ENCODE measurements at places on chromosomes 5 and 9.

DNA sequence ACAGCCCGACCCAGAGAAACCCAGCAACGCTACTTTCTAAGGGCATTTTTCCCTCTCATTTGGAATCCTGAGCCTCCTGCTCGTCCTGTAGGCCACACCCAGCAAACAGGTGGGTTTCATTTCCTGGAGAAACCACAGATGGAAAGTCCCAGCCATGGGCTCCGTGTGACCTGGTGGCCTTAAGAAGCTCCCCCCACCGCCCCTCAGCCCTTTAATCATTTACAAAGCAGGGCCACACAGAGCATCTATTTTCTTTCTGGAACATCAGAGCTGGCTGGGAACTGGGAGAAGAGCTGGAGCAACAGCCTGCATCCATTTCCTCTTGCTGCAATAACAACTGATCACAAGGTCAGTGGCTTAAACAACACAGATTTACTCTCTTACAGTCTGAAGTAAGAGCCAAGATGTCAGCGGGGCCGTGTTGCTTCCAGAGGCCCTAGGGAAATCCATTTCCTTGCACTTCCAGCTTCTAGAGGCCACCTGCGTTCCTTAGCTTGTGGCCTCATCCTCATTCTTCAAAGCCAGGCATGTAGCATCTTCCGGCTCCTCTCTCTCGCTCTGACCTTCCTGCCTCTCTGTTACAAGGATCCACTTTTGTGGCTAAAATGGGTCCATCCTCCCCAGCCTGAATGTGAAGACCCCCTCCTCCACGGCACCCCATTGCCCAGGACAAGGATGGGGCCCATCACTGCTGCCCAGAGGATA lies 40.5 kb downstream of the C9orf50 start:
- DNase-seq = no peak
- no peak overlapping the region for H3K27ac ChIP-seq
- H3K4me1 ChIP-seq = peaks cover 11% of the 10 kb centered on the region
- no peaks in the 10 kb centered on the region for H3K36me3 ChIP-seq

DNA sequence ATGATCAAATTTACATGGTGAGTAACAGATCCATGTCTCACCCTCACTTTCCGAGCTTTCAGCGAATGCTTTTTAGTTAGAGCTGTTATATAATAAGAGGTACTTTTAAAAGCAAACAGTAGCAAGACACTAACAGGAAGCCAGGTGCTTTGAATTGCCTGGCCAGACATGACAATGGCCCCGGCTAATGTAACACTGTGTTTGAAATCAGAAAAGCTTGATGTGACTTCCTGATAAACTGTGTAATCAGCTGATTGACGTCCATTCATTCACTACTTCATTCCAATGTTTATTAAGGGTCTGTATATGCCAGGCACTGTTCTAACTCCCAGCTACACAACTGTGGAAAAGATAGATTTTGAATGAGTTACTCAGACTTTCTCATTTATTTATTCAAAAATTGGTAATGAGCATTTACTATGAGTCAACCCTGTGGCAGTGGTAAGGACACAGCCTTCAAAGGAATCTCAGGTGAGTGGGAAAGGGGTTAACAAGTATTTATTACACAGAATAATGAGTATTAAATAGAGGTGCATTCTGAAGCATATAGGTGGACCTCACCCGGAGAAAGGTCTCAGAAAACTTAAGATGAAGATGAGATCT lies 26.6 kb downstream of the DPYSL3 start:
- H3K36me3 ChIP-seq = no peaks in the 10 kb centered on the region
- H3K4me3 ChIP-seq = no peak overlapping the region
- H3K27ac ChIP-seq = peak overlapping the region; percentile 97
- no peak for DNase-seq
- H3K4me1 ChIP-seq = peaks cover 49% of the 10 kb centered on the region

DNA sequence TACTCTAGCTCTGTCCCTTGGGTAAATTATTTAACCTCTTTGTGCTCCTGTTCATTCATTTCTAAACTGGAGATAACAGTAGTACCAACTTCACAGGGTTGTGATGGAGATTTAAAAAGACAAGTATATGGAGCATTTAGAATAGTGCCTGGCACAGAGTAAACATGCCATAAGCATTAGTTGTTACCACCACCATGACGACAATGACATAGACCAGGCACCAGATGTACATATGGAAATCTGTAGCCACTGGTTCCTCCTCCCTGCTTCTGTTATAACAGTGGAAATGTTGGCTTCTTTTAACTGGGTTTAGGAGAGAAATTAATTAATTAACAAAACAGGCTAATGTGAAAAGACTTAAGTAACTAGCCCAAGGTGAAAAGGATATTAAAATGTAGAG lies 217.5 kb downstream of the DENND1A start:
- DNase-seq = no peak
- H3K27ac ChIP-seq = no peak overlapping the region
- H3K27me3 ChIP-seq = no peaks in the 10 kb centered on the region
- no peaks in the 10 kb centered on the region for H3K4me1 ChIP-seq

GRCh38 chr5:173862047-173862477 lies 26.1 kb upstream of the CPEB4 start:
- no peak overlapping the region for H3K4me3 ChIP-seq
- H3K27me3 ChIP-seq = no peaks in the 10 kb centered on the region
- H3K27ac ChIP-seq = no peak overlapping the region
- no peak for DNase-seq
- H3K4me1 ChIP-seq = peaks cover 2% of the 10 kb centered on the region

- DNase-seq = no peak
- no peak overlapping the region for H3K27ac ChIP-seq
- no peak overlapping the region for H3K4me3 ChIP-seq
- no peaks in the 10 kb centered on the region for H3K36me3 ChIP-seq
Measured at GRCh38 chr9:128043467-128043868, 23.7 kb downstream of the NAIF1 start.

DNA sequence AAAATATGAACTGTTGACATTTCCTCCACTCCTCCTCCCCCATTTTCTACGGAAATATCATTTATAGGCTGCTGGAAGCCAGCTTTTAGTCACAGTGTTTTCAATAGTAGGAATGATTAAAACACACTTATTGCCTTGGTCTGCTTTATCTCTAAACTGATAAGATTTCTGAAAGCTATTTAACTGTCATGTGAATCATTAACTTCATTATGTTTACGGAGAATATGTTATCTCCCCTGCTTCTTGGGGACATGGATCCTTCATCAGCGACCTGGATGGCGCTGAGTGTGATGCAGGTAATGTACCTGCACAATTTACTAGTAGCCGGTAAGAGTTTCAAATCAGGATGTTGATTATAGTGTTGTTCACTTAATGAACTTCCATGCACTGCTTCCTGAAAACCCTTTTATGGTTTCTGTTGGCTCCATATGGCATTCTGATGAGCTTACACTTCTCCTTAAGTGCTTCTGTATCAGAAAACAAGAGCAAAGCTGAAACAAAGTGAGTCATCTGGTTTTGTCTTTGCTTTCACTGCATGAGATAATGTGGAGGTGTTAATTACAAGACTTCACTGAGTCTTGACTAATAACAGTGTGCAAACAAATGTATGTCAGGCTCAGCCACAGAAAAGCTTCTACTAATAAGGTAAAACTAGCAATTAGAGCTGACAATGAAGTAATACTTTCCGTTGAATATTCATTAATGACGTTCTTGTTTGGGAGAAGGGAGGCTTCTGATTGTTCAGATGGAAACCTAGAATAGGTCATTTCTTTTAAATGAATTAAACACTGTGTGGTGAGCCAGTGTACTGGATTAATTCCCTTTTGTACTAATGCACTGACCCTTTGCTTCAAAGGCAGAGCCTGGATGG lies 162.4 kb upstream of the ZNF608 start:
- H3K27me3 ChIP-seq = no peaks in the 10 kb centered on the region
- H3K4me1 ChIP-seq = peaks cover 49% of the 10 kb centered on the region
- H3K4me3 ChIP-seq = no peak overlapping the region
- no peak overlapping the region for H3K27ac ChIP-seq
- DNase-seq = no peak

DNA sequence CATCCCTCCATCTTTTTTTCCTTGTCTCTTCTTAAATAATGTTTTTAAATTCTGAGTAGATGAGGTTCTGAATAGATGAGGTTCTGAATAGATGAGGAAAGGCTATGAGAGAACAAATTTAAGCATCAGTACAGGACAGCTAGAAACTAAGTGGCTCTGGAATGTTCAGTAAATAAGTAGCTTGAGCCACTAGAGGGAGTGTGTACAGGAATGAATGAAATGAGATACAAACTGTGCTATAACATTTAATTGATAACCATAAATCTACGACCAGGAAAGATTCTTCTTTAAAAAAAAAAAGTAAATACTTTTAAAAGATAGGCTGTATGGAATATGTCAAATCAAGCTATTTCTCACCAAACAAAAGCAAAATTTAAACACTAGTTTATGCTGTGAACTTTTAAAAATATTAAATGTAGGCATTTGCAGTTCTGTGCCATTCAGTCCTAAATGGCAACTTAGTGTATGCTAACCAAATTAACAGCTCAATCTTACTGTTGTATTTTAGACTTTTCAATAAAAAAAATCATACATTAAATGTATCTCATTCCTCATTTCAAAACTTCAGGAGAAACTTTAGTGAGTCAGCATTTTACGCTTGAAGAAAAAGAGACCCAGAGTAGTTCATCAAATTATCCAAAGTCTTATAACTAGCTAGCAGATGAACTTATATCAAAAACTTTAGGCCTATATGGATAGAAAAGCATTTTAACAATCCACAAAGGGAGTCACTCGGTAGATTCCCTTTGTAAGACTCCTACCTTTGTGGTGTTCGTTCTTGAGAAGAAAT lies 70.4 kb upstream of the SNX2 start:
- H3K27me3 ChIP-seq = no peaks in the 10 kb centered on the region
- DNase-seq = no peak
